NCI-H1417 treated with DMSO at 0.1 percent for 48 hours (cell line): ENCODE measurements at places on chromosomes 6 and 20.
A peak's percentile ranks its signal among the peaks of the same experiment; 100 is the strongest.

GRCh38 chr6:139996253-139996834 lies 621.9 kb upstream of the CITED2 start:
- DNase-seq = peak; percentile 50

GRCh38 chr6:74626288-74626687 lies 579.6 kb downstream of the COL12A1 start:
- no peak for DNase-seq

DNA sequence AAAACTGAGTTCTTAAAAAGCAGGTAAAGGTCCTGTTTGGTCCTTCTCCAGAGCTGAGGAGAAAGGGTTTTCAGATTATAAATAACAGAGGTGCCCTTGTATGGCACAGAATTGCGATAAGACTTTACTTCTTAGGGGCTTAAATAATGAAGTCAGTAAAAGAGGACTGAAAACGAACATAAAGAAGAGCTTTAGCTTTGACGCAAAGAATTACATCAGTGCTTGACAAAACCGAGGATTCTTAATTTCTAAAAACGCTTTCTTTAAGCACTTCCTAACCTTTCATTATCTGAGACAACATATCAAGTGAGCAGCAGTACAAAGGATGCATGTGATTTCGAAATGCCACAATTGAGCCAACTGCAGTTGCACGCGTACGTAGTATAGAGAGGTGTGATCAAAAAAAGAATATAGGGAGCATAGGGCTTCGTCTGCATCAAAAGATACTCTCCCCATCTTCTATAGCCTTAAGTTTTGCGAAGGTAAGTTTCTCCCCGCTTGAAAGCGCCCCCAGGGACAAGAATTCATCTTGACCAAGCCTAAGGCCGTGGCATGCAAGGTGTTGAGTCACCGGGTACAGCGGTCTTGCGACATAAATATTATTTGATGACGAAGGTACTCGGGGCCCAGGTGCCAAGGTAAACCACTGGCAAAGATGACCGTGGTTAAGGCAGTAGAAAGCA lies 778 bp upstream of the LOC128125822 start:
- peak; percentile 31 for DNase-seq

DNA sequence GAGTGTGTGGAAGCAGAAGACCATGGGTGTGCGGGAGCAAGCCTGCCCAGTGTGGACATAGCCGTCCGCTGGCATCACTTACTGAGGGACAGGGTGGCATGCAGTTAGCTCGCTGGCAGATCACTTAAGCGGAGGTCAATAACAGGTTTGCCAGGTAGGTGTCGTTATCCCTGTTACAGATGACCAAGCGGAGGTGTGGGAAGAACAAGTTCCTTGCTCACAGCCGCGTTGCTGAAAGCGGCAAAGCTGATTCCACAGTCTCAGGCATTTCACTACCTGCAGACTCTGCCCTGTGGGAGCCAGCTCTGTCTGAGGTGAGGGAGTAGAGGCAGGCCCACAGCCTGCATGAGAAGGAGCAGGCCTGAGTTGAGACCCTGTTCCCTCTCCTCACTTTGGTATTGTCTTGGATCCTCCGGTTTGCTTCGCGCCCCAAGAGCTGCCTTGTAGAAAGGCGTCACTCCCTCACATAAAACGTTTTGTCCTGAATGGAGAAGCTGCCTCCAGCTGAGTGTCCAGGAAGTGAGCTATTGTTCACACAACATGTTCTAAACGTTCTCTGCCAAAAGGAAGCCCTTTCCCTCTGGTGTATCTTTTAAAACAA lies 96.9 kb downstream of the TCP11 start:
- no peak for DNase-seq

GRCh38 chr20:43893930-43894329 lies 20.7 kb upstream of the TOX2 start:
- no peak for DNase-seq

DNA sequence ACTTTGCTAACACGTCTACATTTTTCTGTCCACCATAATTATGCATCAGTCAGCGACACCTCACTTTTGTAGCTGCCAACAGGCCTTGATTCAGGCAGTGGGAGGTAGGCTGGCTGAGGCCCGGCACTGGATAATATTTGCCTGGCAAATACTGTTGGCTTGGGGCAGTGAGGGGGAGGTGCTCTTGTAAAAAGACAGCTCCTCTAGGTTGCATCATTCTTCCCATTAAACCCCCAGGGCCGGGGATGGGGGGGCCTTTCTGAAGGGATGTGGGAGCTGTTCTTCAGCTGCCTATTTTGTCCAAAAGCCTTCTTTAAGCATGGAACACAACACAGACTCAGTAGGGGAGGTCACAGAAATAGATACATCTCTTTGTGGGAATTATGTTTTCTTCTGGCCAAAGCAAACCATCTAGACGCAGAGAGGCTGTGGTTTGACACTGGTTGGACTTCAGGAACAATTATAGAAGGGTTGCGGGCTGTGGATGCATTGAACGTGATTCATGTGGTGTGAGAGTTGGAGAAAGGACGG lies 338.3 kb upstream of the NT5E start:
- no peak for DNase-seq

DNA sequence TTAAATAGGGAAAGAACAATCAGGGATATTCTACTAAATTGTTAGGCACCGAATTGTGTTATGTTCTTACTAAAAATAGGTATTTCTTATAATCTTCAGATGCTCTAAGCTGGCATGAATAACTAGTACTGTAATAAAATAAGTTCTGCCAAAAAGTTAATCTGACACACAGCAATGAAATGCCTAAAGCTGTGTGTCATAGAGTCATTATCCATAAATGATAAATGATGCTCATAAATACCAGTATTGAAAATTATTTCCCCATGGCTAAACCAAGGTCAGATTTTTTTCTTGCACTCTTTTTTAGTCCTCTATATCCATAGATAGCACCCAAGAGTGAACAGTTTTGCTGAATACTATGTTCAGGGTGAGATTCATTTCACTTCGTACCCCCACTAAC lies 11.7 kb upstream of the PRIM2 start:
- DNase-seq = no peak

- no peak for DNase-seq
Observed at GRCh38 chr6:85451565-85452306, 1.9 kb downstream of the NT5E start.

DNA sequence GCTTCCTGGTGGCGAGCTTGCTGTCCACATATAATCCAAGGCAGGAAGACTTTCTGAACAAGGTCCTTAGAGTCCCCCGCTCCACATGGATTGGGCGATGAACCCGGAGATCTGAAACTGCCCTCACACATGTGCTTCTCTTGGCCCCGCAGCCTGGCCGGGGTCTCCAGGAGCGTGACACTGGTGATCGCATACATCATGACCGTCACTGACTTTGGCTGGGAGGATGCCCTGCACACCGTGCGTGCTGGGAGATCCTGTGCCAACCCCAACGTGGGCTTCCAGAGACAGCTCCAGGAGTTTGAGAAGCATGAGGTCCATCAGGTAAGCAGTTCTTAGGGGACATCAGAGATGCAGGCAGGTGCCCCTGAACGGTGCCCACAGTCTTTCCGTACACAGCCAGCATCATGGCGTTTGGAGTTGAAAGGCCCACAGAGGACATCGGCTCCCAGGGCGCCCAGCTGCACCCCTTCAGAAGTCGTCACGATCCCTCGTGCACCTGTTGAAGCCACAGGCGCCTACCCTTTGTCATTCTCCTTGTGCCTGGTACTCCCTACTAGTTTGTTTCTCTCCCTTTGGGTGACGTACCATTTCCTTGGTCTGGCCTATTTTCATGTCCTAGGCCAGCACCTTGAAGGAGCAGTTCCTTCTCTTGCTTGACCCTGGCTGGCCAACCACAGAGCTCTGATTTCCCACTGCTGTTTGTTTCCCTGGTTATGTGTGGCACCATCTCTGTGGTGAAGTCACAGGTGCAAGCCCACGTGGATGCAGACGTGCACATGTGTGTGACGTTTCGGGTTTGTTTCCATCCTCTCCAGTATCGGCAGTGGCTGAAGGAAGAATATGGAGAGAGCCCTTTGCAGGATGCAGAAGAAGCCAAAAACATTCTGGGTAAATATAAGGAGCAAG lies 43.3 kb upstream of the IRF4 start:
- DNase-seq = no peak

- no peak for DNase-seq
Observed at GRCh38 chr6:107708435-107708834, 115.7 kb downstream of the SCML4 start.

GRCh38 chr6:13400772-13401171 lies 72.4 kb upstream of the TBC1D7 start:
- no peak for DNase-seq

- no peak for DNase-seq
Observed at GRCh38 chr6:317060-317447, 24.8 kb downstream of the DUSP22 start.

DNA sequence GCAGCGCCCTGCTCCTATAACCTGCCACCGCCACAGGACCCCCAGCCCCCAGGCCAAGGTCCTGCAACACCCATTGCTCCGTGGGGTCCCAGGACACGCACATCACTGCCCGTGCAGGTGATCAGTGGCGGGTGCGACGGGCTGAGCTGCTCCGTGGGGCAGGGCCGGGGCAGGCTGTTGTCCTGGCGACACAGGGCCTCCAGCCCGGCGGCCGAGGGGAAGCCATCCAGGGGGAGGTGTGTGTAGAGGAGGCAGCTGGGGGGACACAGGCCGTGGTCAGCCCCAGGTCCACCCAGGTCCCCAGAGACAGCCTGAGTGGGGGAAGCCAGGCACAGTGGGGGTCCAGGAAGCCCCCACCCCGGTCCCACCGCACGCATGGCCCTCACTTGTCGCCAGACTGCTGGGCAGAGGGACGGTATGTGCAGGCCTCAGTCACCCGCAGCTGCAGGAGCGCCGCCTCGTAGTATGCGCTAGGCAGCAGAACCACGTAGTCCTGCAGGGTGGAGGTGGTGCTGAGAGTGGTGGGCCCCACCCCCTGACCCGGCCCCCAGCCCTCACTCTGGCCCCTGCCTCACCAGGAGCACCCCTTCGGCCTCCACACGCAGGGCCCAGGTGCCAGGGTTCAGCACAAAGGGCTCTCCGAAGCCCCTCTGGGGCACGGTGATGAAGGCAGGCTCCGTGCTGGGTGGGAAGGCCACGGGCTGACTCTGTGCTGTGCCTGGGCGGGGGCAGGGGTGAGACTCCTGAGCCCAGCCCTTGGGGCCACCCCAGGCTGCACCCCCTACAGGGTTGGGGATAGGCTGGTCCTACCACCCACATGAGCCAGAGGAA lies 30.4 kb downstream of the ADRM1 start:
- DNase-seq = no peak

DNA sequence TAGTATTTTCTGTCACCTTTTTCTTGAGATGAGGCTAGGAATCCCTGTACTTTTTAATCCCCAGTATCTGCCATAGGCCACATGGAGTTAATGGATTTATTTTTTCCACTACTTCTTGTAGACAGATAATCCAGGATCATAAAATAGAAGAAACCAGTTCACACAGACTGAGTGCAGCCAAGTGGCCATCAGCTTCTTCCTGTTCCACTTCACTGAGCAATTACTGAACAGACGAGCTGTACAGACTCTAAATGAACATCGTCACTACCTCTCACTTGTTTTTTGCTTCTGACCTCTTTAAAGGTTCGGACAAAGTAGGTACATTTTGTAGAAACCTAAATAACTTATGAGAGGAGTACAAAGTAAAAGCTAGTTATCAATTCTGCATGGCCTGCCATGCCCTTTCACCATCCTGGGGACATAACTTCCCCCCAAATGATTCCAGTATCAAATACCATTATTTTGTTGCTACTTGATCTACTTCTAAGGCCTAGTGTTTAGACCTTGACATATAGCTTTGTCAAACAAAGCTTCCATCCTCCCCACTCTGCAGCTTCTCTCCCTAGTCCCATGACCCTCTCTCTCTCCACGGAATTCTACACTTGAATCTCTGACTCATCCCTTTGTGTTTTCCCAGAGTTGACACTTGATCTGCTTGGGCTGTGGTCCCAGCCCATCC lies 34.4 kb upstream of the ARHGAP18 start:
- DNase-seq = no peak

DNA sequence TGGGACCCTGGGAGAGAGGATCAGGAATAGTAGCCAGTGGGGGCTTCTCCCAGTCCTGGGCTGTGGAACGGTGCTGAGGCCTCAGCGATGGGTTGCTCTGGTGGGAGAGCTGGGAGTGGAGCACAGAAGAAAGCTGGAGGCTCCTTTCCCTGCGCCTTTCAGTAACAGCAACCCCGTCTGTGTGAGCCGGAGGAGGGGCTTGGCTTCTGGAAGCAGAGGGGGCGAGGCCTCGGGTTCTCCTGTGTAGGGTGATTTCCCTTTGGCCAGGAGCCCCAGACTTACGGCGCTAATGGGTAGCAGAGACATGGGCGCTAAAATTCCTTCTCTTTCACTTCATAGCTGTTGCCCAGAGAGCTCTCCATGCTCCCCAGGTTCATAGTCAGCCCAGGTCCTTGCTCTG lies 55.0 kb downstream of the DAAM2 start:
- no peak for DNase-seq

GRCh38 chr20:52828199-52828598 lies 144.0 kb upstream of the TSHZ2 start:
- DNase-seq = no peak

DNA sequence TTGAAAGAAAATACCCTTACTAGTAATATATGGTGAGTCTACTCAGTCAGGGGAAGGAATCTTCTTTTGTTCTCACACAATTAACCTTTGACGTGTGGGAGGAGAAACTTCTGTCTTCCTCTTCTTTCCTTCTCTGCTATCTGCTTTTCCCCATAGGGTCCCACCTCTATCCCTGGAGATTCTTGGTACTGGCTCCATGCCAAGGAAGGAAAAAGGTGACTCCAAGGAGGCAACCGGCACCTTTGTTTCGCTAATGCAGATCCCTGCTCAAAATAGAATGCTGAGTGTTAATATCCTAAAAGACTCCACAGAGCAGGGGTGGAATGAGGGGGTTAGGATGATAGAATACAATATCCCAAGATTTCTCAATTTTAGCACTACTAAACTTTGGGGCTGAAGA lies 116.7 kb downstream of the CD164 start:
- no peak for DNase-seq

DNA sequence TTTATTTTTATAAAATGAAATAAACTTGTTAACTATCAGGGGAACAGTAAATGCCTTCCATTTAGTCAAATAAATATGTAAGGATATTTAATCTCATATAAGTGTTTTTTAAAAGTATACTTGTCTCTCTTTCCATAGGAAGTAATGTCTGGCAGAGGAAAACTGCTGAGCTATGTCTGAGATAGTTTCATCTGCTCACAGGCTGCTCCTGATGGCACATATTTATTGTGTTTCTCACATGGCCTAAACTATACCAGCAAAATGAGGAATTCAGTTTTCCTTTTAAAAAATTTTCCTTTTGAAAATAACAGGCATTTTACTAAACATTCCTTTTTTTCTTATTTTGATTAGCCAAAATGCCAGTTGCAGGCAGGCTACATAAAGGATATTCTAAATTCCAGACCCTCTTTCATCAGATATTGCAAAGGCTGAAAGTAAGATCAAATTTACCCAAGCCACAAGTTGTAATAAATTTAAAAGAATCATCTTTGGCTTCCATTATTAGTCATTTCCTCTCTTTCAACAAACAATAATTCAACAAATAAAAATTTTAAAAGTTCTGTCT lies 60.1 kb upstream of the RNF146 start:
- no peak for DNase-seq

DNA sequence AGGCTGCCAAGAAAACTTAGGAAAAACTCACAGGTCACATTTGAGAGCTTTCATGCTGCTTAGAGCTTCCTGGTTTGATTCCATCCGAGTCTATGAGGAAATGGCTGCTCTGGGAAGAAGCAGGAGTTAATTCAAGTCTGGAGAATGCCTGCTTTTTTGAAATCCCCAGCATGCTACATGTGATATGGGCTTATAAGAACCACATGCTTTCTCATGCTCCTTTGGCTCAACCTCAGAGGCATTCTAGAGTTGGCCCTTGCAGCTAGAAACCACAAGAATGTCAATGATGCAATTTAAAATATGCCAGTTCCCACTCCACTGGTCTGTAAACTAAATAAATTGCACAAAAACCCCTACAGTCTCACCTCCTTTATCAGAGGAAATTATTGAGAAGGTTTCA lies 142.9 kb upstream of the OLIG3 start:
- no peak for DNase-seq
